ENCODE measurements at places on chromosomes 1 and 21.

DNA sequence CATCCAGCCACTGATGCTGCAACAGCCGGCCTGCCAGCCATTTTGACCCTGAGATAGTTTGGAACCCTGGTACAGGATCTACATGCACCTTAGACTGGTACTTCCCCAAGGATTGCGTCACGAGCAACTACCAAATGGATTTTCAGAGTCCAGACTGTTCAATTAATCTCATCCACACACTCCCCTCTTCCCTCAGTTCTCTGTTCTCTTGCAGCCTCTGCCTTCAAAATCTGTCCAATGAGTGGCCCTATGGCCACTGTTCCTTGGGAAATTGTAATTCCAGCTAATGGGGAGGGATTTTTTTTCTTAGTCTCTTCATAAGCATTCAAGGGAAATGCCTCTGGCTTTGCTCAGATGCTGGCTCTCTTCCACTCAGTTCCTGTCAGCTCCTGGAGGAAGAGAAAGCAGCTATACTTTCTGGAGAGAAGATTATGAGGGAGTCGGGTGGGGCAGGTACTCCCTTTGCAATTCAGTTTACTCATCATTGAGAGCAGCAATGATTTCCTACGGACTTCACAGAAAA lies 19.8 kb upstream of the UAP1 start:
- DNase-seq: no peak

DNA sequence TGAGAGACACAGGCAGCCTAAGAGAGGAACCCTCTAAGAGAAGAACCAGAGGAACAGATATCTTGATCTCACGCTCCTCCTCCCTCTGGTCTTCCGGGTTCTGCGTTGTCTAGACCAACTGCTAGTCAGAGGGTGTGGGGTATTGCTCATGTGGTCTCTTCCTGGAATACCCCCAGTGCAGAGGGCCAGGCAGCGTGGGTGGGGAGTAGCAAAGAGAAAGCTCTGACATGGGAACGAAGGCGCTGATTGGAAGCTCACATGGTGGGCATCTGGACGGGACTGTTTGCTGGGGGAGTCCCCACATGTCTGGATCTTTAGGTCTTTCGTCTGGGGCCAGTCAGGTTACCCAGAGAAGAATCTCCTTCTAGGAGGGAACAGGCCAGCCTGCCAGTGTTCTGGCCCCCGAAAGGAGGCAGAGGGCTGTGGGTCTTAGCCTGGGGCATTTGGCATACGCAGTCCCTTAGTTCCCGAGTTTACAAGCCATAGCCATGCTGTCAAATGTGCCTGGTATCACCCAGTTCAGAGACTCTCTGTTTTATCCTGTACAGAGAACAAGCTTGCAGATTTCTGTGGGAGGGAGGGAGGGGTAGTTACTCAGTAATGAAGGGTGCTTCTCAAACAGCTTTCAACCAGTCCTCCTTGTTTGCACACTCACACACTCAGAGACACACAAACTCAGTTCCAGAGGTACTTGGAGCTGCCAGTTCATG lies 18.3 kb upstream of the IL6R start:
- DNase-seq: peak; percentile 64

GRCh38 chr21:38455403-38455802 lies 42.9 kb downstream of the ERG start:
- DNase-seq: no peak

GRCh38 chr1:61612602-61613001 lies 112.3 kb downstream of the TM2D1 start:
- no peak for DNase-seq

DNA sequence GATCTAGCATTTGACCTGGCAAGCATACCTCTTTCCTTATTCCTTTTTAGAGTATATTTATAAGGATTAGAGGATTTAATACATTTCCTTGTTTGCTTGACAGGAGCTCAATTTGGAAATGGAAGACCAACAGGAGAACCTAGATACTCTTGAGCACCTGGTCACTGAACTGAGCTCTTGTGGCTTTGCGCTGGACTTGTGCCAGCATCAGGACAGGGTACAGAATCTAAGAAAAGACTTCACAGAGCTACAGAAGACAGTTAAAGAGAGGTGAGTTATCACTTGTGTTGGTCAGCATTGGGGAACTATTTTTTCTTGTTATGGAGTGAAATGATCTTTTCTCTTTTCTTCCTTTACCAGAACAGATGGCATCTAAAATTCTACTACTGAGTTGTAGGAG lies 123.4 kb upstream of the BMP8A start:
- DNase-seq: no peak

GRCh38 chr1:211703812-211704537 lies 28.6 kb upstream of the NEK2 start:
- DNase-seq: no peak

GRCh38 chr1:153347856-153348255 lies 785 bp downstream of the PGLYRP4 start:
- no peak for DNase-seq

DNA sequence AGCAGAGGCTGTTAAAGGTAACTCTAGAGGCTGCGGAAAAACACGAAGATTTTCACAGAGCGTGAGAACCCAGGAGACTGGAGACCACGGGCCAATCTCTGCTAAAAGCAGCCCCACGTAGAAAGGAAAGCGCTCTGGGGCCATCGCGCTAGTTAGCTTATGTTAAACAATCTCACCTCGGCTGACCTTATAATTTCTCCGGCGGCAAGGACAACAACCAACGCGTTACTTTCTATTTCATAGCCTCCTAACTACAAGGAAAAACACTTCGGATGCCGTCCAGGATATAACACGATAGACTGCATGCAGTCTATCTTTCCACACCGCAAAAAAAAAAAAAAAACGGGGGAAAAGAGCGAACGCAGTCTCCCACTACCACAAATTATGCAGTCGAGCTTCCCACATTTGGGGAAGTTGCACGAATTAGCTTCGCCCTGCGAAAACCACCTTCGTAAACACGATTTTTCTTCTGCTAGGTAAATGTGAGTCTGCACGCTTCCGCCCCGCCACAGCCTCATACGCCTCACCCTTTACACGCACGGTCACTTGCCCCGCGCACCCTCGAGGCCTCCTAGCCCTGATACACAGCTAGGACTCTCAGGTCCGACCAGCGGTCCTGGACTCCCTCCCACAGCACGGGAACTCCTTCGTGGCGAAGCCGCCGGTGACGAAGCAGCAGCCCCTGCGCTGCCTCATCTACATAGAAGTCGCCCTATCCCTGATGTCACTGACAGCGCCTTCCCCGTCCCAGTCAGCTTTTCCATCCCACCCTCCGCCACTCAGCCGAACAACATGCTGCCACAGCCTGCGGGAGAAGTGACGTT lies 87.8 kb downstream of the PRKAB2 start:
- peak; percentile 82 for DNase-seq

GRCh38 chr1:31886866-31887265 lies 51.3 kb downstream of the PTP4A2 start:
- DNase-seq: no peak

GRCh38 chr1:225670806-225671733 lies 18.1 kb upstream of the ENAH start:
- no peak for DNase-seq

DNA sequence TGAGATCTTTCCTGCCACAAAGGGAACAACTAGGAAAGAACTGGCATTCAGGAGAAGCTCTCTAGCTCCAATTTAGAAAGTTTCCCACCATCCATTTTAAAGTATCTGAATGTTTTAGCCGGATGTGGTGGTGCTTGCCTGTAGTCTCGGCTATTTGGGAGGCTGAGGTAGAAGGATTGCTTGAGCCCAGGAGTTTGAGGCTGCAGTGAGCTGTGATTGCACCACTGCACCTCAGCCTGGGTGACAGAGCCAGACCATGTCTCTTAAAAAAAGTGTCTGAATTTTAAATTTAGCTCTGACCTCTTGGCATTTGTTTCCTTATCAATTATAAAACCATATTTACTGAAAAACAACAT lies 67.2 kb downstream of the RPAP2 start:
- no peak for DNase-seq

DNA sequence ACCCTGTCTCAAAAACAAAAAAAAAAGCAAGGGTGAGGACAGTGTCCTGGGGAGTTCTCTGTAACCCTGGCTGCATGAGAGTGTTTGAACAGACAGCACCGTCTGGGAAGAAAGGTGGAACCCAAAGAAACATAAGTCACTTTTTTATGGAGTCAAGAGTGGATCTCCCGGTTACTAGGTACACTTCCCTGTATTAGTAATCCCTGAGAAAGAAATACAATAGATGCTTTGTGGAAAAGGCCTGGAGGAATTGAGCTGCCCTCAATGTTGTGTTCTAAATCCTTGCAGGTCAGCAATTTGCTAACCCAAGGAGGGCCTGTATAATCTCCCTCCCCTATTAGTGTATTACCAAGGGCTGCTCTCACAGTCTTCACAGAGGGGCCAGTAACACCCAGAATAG lies 16.6 kb downstream of the DEGS1 start:
- DNase-seq: no peak

DNA sequence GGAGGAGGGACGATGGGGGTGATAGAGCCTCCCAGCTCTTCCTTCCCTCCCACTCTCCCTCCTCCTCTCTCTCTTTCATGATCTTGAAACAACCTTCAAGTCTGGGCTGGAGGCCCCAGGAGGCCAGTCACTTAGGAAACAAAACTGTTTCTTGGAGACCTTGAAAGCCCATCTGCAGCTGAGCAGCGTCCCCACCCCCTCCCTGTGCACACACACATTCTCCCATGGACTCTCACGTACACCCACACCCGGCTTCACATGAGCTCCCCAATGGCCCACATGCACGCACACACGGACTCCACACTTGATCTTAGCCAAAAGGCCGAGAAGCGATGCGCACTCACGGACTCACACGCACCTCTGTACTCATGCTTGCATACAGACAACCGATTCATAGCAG lies 3.2 kb upstream of the ATP1A2 start:
- no peak for DNase-seq

DNA sequence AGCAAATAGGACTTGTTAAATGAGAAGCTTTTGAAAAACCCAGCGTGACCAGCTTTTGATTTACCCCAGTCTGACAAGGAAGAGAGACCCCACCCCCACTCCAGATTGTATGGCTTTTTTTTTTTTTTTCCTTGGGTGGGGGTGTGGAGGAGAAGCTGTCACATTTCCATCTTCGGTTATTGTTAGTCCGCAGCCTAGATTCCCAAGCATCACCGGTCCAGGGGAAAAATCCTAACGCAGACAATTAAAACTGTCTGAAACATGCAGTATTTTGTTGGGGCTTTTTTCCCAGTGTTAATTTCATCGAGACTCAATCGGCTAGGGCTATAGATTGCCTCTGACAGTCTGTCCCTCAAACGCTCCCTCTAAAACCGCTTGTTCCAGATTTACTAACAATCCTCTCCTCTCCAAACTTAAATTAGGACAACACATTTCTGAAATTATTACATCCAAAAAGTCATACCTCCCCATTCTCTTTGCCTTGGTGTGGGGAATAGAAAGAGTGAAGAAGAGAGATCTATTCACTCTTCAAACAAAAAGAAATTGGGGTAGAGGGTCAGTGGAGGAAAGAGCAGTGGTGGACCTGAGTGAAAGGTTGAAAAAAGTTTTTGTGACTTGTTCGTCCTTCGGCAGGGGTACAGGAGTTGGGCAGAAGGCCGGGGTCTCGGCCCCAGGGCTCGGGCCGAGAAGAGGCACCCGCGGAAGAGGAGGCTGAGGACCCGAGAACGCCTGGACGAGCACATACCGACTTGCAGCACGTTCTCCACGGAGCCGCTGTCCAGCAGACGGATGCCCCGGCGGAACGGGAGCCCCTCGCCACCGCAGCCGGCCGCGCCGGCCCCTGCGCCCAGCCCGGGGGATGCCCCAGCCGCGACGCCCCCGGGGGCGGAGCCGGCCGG lies 1.1 kb downstream of the ZSWIM5 start:
- DNase-seq: peak; percentile 68

DNA sequence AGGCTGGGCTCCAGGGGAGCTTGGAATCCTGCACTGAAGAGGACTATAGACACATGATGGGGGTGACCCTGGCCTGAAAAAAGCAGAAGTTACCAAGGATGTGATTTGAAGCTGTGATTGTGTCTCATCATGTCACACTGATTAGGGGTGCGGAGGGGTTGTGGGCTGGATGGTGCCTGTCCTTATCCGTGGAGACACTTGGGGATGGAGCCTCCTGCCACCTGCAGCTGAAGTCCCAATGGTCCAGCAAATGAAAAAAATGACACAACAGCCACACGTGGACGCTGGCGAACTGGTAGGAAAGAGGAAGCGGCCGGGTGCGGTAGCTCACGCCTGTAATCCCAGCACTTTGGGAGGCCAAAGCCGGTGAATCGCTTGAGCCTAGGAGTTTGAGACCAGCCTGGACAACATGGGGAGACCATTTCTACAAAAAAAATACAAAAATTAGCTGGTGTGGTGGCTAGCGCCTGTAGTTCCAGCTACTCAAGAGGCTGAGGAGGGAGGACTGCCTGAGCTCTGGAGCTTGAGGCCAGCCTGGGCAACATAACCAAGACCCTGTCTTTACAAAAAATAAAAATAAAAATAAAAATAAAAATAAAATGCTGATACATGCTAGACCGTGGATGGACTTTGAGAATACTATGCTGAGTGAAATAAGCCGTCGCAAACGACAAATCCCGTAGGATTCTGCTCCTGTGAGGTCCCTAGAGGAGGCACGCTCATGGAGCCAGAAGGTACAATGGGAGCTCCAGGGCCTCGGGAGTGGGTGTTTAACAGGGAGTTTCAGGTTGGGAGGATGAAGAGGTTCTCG lies 838 bp upstream of the IBA57 start:
- DNase-seq: no peak

GRCh38 chr1:117658676-117659075 lies 52.8 kb downstream of the TENT5C start:
- no peak for DNase-seq

DNA sequence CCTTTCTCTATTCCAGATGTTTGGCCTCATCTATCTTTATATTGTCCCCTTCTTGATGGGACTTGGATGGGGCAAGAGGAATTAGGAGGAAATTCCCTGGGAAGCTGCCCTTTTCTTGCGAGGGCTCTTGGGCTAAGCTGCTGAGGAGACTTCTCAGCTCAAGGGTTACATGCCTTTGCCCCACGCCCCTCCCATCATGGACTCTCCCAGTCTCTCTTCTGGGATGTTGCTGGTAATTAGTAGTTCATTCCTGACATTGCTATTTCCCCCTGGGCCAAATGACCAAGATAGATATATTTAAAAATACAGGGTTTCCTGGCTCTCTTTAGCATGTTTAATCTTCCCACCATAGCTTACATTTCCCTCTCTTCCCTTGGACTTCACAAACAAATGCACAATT lies 90.6 kb upstream of the RALGPS2 start:
- no peak for DNase-seq

DNA sequence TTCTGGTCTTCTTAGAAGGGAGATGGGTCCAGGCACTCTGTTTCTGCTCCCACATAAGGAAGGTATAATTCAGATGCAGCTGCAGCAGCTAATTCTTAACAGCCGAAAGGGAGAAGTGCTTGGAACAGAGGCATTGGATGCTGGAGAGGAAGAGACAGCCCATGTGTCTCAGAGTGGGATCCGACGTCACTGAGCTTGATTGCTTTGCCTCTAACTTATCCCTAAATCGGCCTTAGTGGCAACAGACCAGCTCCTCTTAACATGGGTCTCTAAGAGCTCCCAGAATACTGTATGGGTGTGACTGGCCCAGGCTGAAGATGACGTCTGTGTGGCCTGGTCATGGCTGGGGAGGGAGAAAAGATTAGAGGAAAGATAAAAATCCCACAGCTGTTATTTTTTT lies 40.7 kb upstream of the KCND3 start:
- no peak for DNase-seq
